ENCODE measurements at places on chromosomes 16 and 17.

DNA sequence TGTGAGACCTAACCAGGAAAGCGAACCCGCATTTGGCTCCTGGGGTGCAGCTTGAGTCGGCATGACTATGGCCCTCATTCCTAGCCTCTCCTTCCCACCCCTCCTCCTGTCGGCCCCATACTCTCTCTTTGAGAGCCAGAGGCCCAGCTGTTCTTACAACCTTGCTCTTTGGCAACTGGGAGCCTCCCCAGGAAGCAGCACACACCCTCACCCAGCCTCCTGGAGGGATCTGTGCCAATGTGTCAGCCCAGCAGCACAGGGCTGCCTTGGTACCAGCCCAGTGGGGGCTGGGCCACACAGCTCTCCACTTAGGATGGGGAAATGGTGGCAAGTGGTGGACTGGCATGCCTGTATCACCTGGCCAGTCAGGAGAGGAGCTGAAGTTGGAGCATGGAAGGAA lies 70.3 kb upstream of the LGALS9 start:
- DNase-seq = no peak

GRCh38 chr17:50986989-50987660 lies 121.0 kb upstream of the TOB1 start:
- DNase-seq = no peak

DNA sequence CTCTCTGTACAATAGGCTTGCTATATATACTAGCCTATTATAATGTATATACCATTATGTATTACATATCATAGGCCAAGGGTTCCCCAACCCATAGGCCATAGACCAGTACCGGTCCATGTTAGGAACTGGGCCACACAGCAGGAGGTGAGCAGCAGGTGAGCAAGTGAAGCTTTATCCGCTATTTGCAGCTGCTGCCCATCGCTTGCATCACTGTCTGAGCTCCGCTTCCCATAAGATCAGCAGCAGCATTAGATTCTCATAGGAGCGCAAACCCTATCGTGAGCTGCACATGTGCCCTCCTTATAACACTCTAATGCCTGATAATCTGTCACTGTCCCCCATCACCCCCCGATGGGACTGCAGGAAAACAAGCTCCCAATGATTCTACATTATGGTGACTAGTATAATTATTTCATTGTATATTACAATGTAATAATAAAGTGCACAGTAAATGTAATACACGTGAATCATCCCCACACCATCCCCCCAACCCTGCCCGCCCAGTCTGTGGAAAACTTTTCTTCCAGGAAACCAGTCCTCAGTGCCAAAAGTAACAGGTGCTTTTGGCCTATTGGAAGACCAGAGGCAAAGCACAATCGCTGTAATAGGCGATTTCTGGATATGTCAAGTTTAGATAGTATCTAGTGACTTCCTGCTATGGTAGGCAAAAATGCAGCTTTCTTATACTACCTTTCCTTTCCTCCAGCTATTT lies 84.1 kb downstream of the MYH11 start:
- DNase-seq = no peak

DNA sequence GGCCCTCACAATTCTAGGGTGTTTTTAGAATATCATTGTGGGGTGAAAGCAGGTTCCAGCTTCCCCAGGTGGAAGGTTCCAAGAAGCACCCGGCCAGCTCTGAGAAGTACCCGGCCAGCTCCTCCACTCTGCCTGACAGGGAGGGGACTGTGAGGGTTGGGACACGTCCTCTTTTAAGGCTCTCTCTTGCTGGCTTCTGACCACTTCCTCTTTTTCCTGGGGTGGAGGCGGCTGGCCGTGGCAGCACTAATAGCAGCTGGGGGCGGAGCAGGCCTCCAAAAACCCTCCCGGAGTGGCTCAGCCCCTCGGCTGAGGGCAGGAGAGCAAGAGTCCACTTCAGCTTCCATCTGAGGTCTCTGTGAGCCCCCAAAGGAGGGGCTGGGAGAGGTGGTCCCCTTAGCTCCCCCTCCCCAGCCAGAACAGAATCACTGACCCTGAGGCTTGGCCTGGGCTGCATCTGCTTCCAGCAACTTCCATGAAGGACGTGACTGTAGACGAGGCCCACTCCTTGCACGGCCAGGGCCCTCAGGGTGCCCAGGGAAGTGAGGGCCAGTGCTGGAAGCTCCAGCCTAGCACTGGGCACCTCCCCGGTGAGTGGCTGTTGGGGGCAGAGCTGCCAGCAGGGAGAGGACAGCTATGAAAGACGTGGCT lies 26.7 kb upstream of the PLCG2 start:
- no peak for DNase-seq

GRCh38 chr16:4193920-4194319 lies 48.0 kb downstream of the SRL start:
- DNase-seq = no peak

- no peak for DNase-seq
Measured at GRCh38 chr16:58119509-58119845, 9.7 kb downstream of the CFAP20 start.

GRCh38 chr17:34015253-34015652 lies 239.8 kb upstream of the CCL2 start:
- DNase-seq = no peak

GRCh38 chr17:57726213-57726790 lies 18.8 kb downstream of the CCDC182 start:
- no peak for DNase-seq

- no peak for DNase-seq
Measured at GRCh38 chr17:17269926-17270773, 10.9 kb downstream of the COPS3 start.

DNA sequence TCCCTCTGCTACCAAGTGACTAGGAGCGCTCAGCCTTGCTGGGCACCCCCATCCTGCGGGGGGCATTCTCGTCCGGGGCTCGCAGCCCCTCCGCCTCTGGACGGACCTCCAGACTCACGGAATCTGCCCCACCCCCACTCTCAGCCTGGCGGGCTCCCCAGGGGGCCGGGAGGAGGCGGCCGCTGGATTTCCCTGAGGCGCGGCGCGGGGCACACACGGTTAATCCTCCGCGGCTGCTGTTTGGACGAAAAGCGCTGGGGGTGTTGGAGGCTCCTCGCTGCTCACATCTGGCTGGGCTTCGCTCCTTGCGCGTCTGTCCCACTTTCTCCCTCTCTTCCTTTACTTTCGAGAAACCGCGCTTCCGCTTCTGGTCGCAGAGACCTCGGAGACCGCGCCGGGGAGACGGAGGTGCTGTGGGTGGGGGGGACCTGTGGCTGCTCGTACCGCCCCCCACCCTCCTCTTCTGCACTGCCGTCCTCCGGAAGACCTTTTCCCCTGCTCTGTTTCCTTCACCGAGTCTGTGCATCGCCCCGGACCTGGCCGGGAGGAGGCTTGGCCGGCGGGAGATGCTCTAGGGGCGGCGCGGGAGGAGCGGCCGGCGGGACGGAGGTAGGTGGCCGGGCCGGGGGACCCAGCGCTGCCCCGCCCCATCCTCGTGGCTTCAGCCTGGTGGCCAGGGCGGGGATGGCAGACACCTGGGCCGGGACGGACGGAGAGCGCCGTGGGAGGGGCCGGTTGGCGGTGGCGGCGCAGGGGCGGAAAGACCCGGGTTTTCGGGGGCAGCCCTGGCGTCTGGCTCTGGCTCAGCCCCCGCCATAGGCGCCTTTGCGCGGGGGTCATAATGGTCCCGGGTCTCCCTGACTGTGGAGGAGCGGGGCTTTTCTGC lies at the start of gene C1QTNF1:
Gene C1QTNF1, plus strand, starts transcription at position 284 of the 886 bp plus-strand sequence. CDS start 19,800 bp downstream, outside the sequence.
- DNase-seq = no peak

DNA sequence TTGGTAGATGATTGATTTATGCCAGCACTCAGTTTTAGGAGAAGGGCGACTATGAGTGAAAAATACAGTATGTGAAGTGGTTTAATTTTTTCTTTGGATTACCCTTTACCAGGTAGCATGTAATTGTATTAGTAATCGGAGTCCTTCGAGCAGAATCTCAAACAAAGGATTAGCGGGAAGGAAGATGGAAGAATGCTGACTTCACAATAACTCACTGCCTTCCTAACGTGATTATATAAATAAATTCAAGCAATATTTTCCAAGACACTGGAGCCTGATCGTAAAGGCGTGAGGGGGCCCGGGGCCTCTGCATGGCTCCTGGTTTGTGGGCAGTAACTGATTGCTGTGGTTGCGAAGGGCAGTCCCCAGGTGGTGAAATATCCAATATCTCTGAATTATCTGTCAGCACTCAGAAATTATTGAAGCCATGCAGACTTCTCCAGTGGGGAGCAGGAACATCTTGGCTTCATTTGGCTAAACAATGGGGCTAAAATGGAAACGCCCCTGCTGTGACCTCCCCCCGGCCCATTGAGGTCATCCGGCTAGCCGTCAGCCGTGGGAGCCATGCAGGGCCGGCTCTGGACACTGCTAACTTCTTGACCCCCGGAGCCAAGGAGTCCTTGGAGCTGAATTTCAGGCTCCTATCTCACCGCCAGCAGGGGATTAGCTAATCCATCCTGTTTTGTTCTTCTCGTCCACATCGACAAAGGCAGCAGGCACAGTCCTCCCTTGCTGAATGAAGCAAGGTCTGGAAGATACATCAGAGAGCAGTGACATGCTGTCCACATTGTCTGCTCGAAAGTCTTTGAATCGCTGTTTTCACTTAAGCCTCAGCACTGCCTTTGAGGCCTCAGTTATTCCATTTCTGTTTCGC lies 295.9 kb upstream of the N4BP1 start:
- no peak for DNase-seq

DNA sequence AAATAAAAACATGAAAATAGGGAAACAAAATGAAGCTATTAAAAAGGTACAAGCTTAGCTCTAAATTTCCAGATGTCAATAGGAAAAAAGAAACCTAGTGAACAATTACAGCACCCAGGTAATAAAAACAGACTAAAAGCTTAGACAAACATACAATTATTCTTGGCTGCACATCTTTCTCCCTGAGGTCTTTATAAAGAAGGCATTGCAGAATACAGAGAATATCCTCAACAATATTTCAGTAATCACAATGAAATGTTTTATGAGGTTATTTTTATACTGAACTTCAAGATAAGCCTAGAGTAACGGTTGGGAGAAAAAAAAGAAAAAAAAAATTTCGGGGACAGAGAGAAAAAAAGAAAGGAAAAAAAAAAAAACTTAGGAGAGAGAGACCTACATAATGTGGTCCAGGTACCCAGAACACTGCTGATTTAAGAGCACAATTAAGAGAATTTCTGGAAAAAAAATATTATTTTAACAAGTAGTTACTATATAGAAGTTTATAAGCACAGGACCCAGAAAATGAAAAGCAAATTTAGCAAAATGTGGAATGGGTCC lies 26.5 kb downstream of the KANSL1 start:
- no peak for DNase-seq

DNA sequence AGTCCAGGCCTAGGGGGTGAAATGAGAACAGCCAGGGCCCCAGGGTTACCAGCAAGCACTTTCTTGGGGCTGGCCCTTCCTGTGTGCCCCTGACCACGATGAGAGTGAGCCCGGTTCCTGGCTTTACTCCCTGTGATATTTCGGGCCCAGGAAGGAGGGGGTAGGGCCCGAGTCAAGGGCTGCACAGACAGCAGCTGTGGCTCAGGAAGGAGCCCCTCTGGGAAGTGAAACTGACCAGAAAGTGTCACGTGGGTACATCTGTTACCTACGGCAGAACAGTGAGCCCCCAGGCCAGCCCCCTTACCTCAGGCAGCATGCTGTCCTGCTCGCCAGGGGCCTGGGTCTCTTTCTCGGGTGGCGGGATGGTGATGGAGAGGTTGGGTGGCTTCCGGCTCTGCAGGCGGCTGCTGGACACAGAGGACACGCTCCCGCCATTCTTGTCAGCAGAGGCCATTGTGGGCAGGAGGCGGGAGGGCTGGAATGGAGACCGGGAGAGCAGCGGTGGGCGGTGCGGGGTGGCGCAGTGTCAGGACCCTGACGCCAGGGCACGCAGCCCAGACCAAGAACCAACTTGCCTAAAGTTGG lies 13.8 kb downstream of the AANAT start:
- no peak for DNase-seq

GRCh38 chr16:72468582-72468981 lies 296.6 kb upstream of the PMFBP1 start:
- no peak for DNase-seq

- DNase-seq = peak; percentile 37
Measured at GRCh38 chr17:77281122-77281903, 140.5 kb downstream of the SEC14L1 start.

DNA sequence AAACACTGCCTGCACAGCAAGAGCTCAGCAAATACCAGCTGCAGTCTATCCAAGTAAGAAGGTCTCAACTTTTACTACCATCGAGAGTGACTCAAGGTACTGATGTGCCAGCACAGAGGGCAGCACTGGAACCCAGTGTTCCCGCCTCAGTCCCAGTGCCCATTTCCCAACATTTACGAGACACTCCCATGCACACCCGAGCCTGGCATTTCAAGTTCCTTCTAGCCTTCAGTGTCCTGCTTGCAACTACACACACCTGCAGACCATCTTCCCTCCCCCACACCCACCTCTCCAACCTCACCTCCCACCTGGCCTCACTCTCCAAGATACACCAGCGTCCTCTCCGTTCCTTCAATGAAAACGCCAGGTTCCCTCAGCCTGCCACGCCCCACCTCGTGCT lies 3.2 kb downstream of the KLHDC4 start:
- no peak for DNase-seq

DNA sequence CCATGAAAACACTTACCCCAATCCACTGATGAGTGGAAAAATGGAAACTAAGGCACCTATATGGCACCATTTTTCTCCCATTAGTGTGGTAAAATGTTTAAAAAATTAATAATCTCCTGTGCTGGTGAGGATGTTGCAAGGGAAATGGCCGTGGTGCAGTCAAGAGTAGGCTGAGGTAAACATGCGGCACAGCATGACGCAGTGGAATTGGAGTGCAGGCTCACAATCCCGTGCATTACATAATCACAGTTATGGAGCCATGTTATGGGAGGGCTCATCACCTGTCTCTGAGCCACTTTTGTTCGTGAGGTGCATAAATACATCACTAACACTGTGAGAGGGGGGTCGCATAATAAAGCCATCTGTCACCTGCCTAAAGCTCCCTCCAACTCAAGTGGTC lies 164.4 kb upstream of the XYLT1 start:
- no peak for DNase-seq

GRCh38 chr16:51228097-51228659 lies 77.1 kb upstream of the SALL1 start:
- DNase-seq = no peak

- no peak for DNase-seq
Measured at GRCh38 chr16:17951378-17951777, 385.2 kb downstream of the NPIPA8 start.

GRCh38 chr17:27289856-27290255 lies 4.1 kb upstream of the WSB1 start:
- DNase-seq = no peak
